ENCODE measurements at places on chromosomes 6 and 20. TPM values are rescaled to one million over a fixed set of nuclear protein-coding genes. Genes with fewer than 3 reads are reported as not detected.

DEFB132 gene
- not detected for polyA plus RNA-seq

HRH3 gene
- not detected for polyA plus RNA-seq

CTCFL gene
- polyA plus RNA-seq = 0.63 TPM

TMEM242 gene
- polyA plus RNA-seq = 119 TPM

ZSCAN23 gene
- 1.2 TPM for polyA plus RNA-seq

MRAP2 gene
- 2.6 TPM for polyA plus RNA-seq

EYA2 gene
- polyA plus RNA-seq = not detected

LIME1 gene
- polyA plus RNA-seq = not detected

TCP11 gene
- 0.94 TPM for polyA plus RNA-seq

PSMB9 gene
- 0.32 TPM for polyA plus RNA-seq

ATG5 gene
- 32.7 TPM for polyA plus RNA-seq

PHF20 gene
- polyA plus RNA-seq = 139 TPM

MARCKS gene
- polyA plus RNA-seq = 129 TPM

GABBR1 gene
- polyA plus RNA-seq = 389 TPM

AVP gene
- polyA plus RNA-seq = not detected

DPPA5 gene
- polyA plus RNA-seq = not detected

PLA2G7 gene
- 1.7 TPM for polyA plus RNA-seq

GGTLC1 gene
- not detected for polyA plus RNA-seq

TUBB1 gene
- polyA plus RNA-seq = not detected

MROH8 gene
- 3.8 TPM for polyA plus RNA-seq

IL17F gene
- 12.9 TPM for polyA plus RNA-seq

PAK5 gene
- 8.4 TPM for polyA plus RNA-seq

CRYBG1 gene
- polyA plus RNA-seq = 3.1 TPM

SMLR1 gene
- polyA plus RNA-seq = not detected

VSX1 gene
- polyA plus RNA-seq = 1.5 TPM

FOXS1 gene
- polyA plus RNA-seq = not detected

KCNQ5 gene
- polyA plus RNA-seq = 3.2 TPM

ZNF391 gene
- 2.1 TPM for polyA plus RNA-seq

PERP gene
- polyA plus RNA-seq = 40.3 TPM

ANKRD66 gene
- polyA plus RNA-seq = not detected

BNIP5 gene
- polyA plus RNA-seq = not detected

ANGPT4 gene
- not detected for polyA plus RNA-seq

TMEM217 gene
- polyA plus RNA-seq = 4.2 TPM

MYLK4 gene
- 0.27 TPM for polyA plus RNA-seq

C6orf52 gene
- 11.5 TPM for polyA plus RNA-seq

KIAA0408 gene
- 258 TPM for polyA plus RNA-seq

PPP1R16B gene
- polyA plus RNA-seq = 7.0 TPM

CPXM1 gene
- not detected for polyA plus RNA-seq

CALHM4 gene
- not detected for polyA plus RNA-seq

UBD gene
- polyA plus RNA-seq = not detected

CST5 gene
- not detected for polyA plus RNA-seq

RAB23 gene
- polyA plus RNA-seq = 1.3 TPM

CTAGE9 gene
- not detected for polyA plus RNA-seq

SLC22A2 gene
- polyA plus RNA-seq = not detected

BPIFA1 gene
- not detected for polyA plus RNA-seq

KCNK15 gene
- polyA plus RNA-seq = 2.7 TPM

ACTL10 gene
- not detected for polyA plus RNA-seq

PRPH2 gene
- polyA plus RNA-seq = 6.2 TPM

EDN3 gene
- polyA plus RNA-seq = not detected

RPN2 gene
- polyA plus RNA-seq = 159 TPM

RAET1L gene
- polyA plus RNA-seq = not detected

RSPO4 gene
- polyA plus RNA-seq = not detected

HTR1E gene
- polyA plus RNA-seq = 0.58 TPM

KHDRBS2 gene
- 20.7 TPM for polyA plus RNA-seq
